Activated CD4-positive, alpha-beta memory T cell treated with anti-CD3 and anti-CD28 coated beads, Interleukin-2, amount 10 ng/mL, durations not matched to agents 7 days and 5 days (primary cell): ENCODE measurements at places on chromosomes 7 and 10. TPM values are rescaled to one million over a fixed set of nuclear protein-coding genes. Genes with fewer than 3 reads are reported as not detected.
A peak's percentile ranks its signal among the peaks of the same experiment; 100 is the strongest.

SORBS1 gene
- 0.58 TPM for total RNA-seq

PLAU gene
- total RNA-seq, result 5.3 TPM

SSC4D gene
- not detected for total RNA-seq

PRRT4 gene
- not detected for total RNA-seq

SFTPA2 gene
- not detected for total RNA-seq

CACNA2D1 gene
- not detected for total RNA-seq

GRCh38 chr7:130363026-130363847 lies 17.1 kb upstream of the CPA1 start:
- no peaks in the 10 kb centered on the region for H3K36me3 ChIP-seq
- no peak overlapping the region for H3K4me3 ChIP-seq
- peaks cover 3% of the 10 kb centered on the region for H3K4me1 ChIP-seq
- no peak for DNase-seq
- no peaks in the 10 kb centered on the region for H3K27me3 ChIP-seq

DNA sequence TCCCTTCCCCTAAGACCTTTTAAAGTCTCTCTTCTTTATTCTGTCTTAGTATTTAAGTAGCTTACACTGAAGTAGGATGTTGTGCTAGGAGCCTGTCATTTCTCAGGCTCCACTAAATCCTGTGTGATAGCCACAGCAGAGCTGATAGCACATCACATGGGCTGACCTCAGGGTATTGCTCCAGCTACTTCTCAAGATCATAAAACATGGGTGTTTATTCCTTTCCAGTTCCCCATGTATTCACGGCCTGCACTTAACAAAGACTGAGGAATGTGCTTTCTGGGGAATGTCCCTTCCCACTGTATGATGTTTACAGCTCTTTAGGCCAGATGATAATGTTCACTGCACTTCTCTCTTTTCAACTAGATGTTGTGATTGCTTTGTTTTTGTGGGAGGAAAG lies 1086.8 kb downstream of the KCNMA1 start:
- H3K4me3 ChIP-seq, result no peak overlapping the region
- no peak for DNase-seq
- no peaks in the 10 kb centered on the region for H3K27me3 ChIP-seq
- H3K36me3 ChIP-seq, result no peaks in the 10 kb centered on the region
- no peak overlapping the region for H3K27ac ChIP-seq

DNA sequence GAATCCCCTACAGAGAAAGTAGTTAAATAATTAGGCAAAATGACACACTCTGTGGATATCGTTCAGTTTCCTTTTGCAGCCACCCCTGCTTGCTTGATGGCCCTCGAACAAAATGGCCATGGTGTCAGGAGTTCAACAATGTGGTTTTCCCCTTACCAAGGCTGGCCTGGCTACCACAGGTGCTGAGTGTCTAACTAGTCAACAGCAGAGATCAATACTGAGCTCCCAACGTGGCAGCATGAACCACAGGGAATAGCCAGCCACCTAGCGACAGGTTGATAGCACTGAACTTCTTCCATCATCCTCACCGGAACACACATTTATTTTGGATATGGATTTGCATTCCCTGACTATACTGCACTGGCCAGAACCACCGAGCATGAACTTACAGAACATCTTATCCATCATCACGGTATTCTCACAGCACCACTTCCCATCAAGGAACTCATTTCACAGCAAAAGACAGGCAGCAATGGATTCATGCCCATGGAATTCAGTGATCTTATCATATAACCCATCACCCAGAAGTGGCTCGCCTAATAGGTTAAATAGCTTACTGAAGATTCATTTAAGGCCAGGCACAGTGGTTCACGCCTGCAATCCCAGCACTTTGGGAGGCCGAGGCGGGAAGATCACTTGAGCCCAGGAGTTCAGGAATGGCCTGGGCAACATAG lies 6.3 kb downstream of the C10orf67 start:
- no peak for DNase-seq
- H3K4me3 ChIP-seq, result no peak overlapping the region
- no peak overlapping the region for H3K27ac ChIP-seq

DNA sequence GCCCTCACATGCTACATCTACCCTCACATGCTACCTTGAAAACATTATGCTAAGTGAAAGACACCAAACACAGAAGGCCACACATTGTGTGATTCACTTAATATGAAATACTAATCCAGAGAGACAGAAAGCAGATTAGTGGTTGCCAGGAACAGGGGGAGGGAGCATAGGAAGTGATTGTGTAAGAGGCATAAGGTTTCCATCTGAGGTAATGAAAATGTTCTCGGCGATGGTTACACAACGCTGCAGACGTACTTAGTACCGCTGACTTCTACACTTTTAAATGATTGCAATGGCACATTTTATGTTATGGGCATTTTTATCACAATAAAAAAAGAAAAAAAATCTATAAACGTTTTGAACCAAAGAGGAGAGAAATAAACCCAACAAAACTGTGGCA lies 742.3 kb downstream of the TYW1 start:
- H3K27ac ChIP-seq, result no peak overlapping the region
- H3K27me3 ChIP-seq, result no peaks in the 10 kb centered on the region
- no peak overlapping the region for H3K4me3 ChIP-seq
- no peaks in the 10 kb centered on the region for H3K4me1 ChIP-seq

DNA sequence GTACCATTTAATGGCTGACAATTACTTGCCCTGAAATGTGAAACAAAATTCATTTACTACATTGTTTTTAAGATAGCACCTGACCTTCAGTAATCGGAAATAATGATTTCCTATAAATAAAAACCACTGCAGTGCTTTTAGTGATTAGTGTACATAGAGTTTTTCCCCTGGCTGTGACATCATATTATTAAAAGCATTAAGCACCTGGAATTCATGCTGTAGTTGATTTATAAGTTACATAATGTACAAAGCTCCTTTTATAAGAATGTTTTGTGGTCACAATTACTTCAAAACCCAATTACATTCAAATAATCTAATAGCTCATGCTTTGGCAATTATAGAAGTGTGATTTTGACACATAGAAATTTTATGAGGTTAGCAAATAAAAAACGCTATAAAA lies 44.3 kb upstream of the EIF4H start:
- peaks cover 7% of the 10 kb centered on the region for H3K4me1 ChIP-seq
- DNase-seq, result no peak
- no peak overlapping the region for H3K4me3 ChIP-seq
- no peaks in the 10 kb centered on the region for H3K36me3 ChIP-seq
- H3K27ac ChIP-seq, result no peak overlapping the region
- peaks cover 1% of the 10 kb centered on the region for H3K27me3 ChIP-seq

GRCh38 chr10:102133373-102134195 lies 744 bp downstream of the PPRC1 start:
- H3K27ac ChIP-seq, result peak overlapping the region; percentile 96
- H3K27me3 ChIP-seq, result no peaks in the 10 kb centered on the region
- peak; percentile 59 for DNase-seq

GRCh38 chr10:24886290-24886680 lies 66.1 kb downstream of the PRTFDC1 start:
- no peak overlapping the region for H3K27ac ChIP-seq
- no peak for DNase-seq
- peaks cover 16% of the 10 kb centered on the region for H3K36me3 ChIP-seq
- no peak overlapping the region for H3K4me3 ChIP-seq
- peaks cover 47% of the 10 kb centered on the region for H3K4me1 ChIP-seq

DNA sequence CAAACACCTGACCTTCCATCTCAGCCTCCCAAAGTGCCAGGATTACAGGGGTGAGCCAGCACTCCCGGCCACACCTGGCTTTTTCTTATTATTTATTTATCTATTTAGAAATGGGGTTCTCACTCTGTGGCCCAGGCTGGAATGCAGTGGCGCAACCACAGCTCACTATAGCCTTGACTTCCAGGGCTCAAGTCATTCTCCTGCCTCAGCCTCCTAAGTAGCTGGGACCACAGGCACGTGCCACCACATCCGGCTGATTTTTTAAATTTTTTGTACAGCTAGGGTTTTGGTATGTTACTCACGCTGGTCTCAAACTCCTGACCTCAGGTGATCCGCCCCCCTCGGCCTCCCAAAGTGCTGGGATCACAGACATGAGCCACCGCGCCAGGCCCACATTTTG lies 56.9 kb upstream of the MYL10 start:
- H3K36me3 ChIP-seq, result no peaks in the 10 kb centered on the region

- H3K27ac ChIP-seq, result no peak overlapping the region
- no peak for DNase-seq
- no peaks in the 10 kb centered on the region for H3K36me3 ChIP-seq
- no peaks in the 10 kb centered on the region for H3K27me3 ChIP-seq
Measured at GRCh38 chr10:116925056-116925455, 75.8 kb downstream of the ENO4 start.

DNA sequence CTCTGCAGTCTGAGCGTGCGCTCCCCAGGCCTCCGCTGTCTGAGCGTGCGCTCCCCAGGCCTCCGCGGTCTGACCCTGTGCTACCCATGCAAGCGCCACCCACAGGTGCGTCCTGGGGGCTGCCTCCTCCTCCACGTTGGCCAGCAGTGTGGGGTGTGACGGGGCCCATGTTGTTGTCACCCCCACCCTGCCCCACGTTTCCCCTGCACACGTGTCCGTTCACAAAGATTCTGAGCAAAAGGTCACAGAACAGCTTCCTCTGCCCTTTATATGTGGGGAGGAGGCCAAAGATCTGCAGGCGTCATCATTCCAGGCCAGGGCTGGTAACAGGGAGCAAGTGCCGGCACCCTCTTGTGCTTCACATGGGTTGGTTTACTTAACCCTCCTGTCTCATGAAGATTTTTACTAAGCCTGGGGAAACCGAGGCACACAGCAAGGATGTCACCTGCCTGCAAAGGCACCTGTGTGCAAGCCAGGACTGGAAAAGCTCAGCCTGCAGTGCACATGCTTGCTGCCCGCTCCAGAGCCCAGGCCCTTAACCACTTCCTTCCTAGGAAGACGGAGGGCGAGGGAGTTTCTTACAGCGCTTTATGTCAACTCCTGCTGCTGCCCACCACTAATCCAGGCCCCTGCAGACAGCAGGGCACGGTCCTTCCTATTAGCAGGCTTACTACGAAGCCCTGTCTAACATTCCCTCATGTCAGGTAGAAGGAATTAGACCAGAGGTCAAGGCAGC lies 4.8 kb downstream of the GPR146 start:
- H3K4me1 ChIP-seq, result peaks cover 58% of the 10 kb centered on the region
- H3K4me3 ChIP-seq, result no peak overlapping the region
- H3K27me3 ChIP-seq, result no peaks in the 10 kb centered on the region
- no peaks in the 10 kb centered on the region for H3K36me3 ChIP-seq
- H3K27ac ChIP-seq, result peak overlapping the region; percentile 40
- no peak for DNase-seq

DNA sequence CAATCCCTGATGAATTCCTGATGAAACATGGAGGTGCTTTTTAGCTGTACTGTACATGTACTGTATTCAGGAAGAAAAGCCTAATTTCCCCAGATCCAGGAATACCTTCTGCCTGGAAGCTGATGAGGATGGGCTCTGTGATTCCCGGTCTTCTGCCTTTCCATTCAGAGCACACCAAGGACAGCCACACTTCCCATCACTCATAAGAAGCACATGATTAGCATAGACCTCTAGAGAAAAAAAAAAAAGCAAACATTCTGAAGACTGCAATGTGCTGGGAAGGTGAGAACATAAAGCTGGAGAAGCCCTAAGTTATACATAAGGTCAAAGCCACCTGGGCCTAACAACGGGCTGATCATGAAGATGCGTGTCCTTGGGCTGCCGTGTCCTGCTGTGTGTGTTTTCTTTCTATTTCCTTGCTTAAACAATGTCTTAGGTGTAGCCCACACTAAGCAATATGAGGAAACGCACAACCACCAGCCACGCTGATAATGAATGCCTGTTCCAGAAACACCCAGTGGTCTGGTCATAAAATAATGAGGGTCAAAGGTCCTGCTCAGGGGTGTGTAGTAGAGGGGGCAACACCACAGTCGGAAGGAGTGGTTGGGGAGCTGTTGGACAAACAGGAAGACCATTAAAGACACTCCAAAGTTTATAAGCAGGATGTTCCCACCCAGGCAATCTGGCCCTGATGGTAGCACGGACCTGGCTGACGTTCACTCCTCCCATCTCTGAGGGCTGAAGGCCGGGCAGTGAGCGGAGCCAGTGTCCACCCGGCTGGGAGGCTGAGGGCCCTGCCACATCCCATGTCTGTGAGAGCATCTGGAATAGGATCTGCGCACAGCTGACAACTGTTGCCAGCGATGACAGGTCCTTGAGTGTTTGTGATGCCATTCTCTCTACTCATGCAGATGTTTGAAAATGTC lies 7.9 kb downstream of the PKD1L1 start:
- no peak overlapping the region for H3K27ac ChIP-seq
- peaks cover 31% of the 10 kb centered on the region for H3K4me1 ChIP-seq
- no peaks in the 10 kb centered on the region for H3K36me3 ChIP-seq
- H3K4me3 ChIP-seq, result no peak overlapping the region

DNA sequence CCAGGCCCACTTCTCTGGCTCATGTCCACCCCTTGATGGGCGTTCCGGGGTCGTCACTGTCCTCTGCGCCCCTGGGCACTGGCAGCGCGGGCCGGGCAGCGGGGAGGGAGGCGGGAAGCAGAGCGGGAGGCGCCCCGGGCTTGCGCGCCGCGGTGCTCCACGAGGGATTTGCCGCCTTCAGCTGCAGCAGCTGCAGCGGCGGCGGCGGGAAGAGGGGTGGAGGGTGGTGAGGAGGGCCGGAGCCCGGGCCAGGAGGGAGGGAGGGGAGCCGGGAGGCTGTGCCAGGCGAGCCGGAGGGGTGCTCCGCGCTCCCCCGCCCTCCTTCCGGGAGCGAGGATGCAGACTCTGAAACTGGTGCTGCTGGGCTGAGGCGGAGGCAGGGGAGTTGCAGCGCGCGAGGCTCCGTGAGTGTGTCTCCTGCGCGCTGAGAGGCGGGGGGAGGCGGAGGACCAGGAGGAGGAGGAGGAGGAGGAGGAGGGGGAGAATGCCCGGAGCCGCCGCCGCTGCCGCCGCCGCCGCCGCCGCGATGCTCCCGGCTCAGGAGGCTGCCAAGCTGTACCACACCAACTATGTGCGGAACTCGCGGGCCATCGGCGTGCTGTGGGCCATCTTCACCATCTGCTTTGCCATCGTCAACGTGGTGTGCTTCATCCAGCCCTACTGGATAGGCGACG lies at the start of gene LHFPL3:
Gene LHFPL3 (plus strand): TSS at position 308 of the 674 bp plus-strand sequence.
- H3K4me1 ChIP-seq, result peaks cover 6% of the 10 kb centered on the region
- peak within 1 kb of the TSS; percentile 33 for H3K4me3 ChIP-seq
- DNase-seq, result no peak
- H3K27ac ChIP-seq, result no peak within 1 kb of the TSS
- peaks cover 52% of the 10 kb centered on the region for H3K27me3 ChIP-seq

- no peak overlapping the region for H3K27ac ChIP-seq
- DNase-seq, result no peak
- H3K4me3 ChIP-seq, result no peak overlapping the region
- no peaks in the 10 kb centered on the region for H3K27me3 ChIP-seq
Measured at GRCh38 chr7:102073931-102074880, 212.5 kb upstream of the SH2B2 start.

GRCh38 chr10:84762754-84763394 lies 434.5 kb downstream of the CCSER2 start:
- no peak for DNase-seq
- no peak overlapping the region for H3K4me3 ChIP-seq
- H3K27ac ChIP-seq, result no peak overlapping the region

- H3K4me1 ChIP-seq, result peaks cover 20% of the 10 kb centered on the region
- H3K4me3 ChIP-seq, result no peak overlapping the region
- H3K27ac ChIP-seq, result no peak overlapping the region
- DNase-seq, result no peak
Measured at GRCh38 chr10:12719365-12719764, 282.1 kb downstream of the CCDC3 start.
